ENCODE measurements at places on chromosomes 11 and 22.

GRCh38 chr11:63564056-63564774, 1.0 kb upstream of the PLAAT2 start:
- no peak for DNase-seq

DNA sequence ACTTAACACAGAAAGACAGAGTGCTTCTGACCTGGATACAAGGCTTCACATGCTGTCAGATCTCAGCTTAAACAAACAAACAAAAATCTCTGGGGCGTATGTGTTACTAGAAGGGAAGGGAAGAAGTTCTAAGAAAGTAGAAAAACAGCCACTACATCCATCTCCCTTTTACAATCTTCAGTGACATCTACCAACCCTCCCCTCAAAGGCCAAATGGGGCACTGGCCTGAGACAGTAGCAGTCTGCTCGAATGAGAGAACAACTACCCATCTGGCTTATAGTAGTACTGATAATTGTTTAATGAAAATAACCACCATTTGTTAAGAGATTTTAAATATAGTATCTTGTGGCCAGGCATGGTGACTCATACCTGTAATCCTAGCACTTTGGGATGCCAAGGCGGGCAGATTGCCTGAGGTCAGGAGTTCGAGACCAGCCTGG, 29.4 kb downstream of the CCDC83 start:
- DNase-seq: no peak

- no peak for DNase-seq
Observed at GRCh38 chr11:102313238-102313940, 3.9 kb upstream of the BIRC3 start.

GRCh38 chr22:27757928-27758525, 43.5 kb downstream of the MN1 start:
- no peak for DNase-seq

GRCh38 chr11:108019870-108020540, 11.3 kb downstream of the CUL5 start:
- DNase-seq: no peak

DNA sequence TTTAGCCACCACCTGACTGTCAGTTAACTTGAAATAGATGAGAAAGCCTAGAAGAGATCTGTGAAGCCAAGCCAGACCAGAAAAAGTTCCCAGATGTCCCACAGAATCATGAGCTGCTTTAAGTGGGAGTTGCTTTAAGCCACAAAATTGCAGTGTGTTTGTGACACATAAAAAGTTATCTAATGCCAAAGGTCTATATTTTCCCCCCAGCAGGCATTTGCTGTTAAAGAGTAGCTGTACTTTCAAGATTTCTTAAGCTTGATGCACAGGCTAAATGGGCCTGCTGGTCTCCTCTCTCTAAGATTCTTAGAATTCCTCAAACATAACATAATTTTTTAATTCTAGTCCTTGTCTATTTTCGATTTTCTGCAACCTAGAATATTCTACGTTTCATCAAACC, 825.7 kb downstream of the FAM181B start:
- DNase-seq: no peak

- DNase-seq: no peak
Observed at GRCh38 chr11:63870351-63871140, 31.6 kb downstream of the MARK2 start.

- no peak for DNase-seq
Observed at GRCh38 chr11:111135101-111135500, 110.4 kb upstream of the POU2AF2 start.

- no peak for DNase-seq
Observed at GRCh38 chr22:46122980-46123693, 27.2 kb upstream of the PPARA start.

DNA sequence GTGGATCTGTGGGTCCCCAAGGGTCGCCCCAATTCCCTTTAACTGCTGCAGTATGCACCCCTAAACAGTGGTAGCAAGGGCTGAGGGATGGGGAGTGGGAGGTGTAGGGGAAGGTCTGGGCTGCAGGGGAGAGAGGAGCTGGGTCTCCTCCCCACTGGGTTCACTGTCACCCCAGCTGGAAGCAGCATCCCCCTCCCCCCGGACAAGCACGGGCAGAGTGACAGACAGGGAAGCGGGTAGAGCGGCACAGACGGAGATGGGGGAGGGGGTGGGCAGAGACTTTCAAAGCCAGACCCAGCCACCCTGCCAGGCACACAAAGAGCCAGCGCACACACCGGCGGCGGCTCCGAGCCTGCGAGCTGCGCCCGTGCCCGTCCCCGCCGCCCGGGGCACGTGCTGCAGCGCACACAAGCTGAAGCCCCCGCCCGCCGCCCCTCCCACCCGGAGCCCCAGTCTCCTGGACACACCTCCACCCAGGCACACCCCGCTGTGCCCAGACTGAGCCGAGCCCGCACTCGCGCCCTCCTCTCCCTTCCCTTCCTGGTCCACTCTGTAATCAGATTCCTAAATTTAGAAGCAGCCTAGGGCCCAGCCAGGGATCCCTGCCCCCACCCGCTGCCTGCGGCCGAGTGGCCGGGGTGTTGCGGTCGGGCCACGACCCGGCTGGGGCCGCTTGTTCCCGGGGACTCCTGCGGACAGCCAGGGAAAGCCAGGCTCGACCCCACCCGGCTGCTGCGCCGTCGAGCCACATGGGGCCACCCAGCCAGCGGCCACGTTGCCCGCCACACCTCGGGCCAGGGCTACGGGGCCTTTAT, 935 bp upstream of the RCOR2 start:
- DNase-seq: peak; percentile 50

DNA sequence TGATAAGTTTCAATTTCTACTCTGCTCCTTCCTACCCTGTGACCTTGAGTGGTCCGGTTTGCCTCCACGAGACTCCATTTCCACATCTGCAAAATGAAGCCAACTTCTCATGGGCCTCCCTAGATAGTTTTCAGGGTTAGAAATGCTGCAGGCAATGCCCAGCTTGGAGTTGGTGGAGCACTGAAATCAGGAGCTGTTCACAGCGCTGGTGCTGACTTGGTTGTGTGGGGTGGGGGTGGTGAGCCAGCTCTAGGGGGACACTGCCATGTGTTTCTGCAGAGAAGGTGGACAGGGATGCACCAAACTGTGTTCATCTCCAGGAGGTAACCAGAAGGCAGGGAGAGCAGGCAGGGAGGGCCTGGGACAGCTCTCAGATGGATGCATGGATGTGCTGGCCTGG, 37.0 kb downstream of the SGSM1 start:
- no peak for DNase-seq
